Endodermal cell (in vitro differentiated cells): ENCODE measurements at places on chromosomes 7 and 10. TPM values are rescaled to one million over a fixed set of nuclear protein-coding genes. Genes with fewer than 3 reads are reported as not detected.

DNA sequence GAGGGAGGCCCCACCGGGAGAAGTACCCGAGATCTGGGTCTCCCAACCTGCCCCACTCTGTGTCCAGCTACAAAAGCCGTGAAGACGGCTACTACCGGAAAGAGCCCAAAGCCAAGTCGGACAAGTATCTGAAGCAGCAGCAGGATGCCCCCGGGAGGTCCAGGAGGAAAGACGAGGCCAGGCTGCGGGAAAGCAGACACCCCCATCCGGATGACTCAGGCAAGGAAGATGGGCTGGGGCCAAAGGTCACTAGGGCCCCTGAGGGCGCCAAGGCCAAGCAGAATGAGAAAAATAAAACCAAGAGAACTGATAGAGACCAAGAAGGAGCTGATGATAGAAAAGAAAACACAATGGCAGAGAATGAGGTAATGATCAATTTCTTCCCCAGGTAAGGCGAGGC is 59.1 kb upstream of the PDCD4 start:
- no peak for DNase-seq
- no peaks in the 10 kb centered on the region for H3K27me3 ChIP-seq
- no peak overlapping the region for H3K27ac ChIP-seq
- no peak overlapping the region for H3K4me3 ChIP-seq

- no peak overlapping the region for H3K4me3 ChIP-seq
- H3K36me3 ChIP-seq = peaks cover 18% of the 10 kb centered on the region
- H3K4me1 ChIP-seq = no peaks in the 10 kb centered on the region
- no peaks in the 10 kb centered on the region for H3K27me3 ChIP-seq
- no peak overlapping the region for H3K27ac ChIP-seq
These were observed 55.1 kb downstream of the PDZD8 start for GRCh38 chr10:117320050-117320665.

GRCh38 chr7:30846378-30846777 is 65.3 kb upstream of the AQP1 start:
- no peak overlapping the region for H3K27ac ChIP-seq
- no peaks in the 10 kb centered on the region for H3K36me3 ChIP-seq
- no peak for DNase-seq
- no peaks in the 10 kb centered on the region for H3K4me1 ChIP-seq
- H3K4me3 ChIP-seq = no peak overlapping the region

GRCh38 chr7:77537136-77537777 is at the start of gene PTPN12:
PTPN12 (plus strand) TSS chr7:77537295; CDS start chr7:77537547, 252 bp downstream.
- no peaks in the 10 kb centered on the region for H3K27me3 ChIP-seq
- H3K27ac ChIP-seq = peak within 1 kb of the TSS; percentile 94
- H3K4me1 ChIP-seq = peaks cover 3% of the 10 kb centered on the region
- H3K4me3 ChIP-seq = peak within 1 kb of the TSS; percentile 95
- no peak for DNase-seq
- peaks cover 21% of the 10 kb centered on the region for H3K36me3 ChIP-seq

DNA sequence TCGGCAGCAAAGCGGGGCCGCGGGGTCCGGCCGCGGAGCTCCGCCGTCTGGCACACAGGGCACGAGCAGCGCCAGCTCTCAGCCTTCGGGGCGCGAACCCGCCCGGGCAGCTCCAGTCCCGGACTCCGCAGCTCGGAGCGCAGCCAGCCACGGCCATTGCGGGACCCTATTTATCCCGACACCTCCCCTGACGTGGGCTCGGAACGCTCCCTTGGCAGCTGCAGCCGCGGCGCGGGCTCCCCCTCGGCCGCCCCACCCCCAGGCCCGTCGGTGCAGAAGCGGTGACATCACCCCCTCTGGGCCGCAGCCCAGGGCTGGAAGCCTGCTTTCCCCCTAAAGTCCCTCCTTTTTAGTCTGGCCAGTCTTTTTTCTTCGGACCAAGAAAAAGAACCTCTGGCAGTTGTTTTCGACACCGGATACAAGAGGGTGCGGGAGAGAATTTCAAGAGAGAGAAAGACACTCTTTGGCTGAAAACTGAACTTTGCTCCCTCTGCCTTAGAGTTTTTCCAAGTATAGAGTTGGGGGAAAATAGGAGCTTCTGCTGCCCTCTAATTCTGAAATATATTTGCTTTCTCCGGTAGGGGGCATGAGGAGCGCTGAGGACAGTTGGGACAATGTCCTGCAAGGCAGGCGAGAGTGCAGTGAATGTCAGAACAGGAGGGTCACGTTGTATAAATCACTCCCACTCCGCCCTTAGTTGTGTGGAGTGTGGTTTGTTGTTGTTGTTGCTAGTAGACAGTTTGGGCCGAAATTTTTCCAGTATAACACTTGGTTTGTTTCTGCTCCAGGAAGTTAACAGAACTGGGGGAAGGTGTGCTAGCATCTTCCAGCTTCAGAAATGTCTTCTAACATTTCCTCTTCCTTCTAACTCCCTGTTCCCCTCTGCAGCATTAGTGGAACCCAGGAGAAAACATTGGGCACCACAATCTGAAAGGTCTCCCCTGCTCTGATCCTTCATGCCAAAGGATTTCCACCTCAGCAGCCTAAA is at the start of gene SFRP4:
Gene SFRP4, minus strand, starts transcription at position 145 of the 988 bp plus-strand sequence. CDS start 280 bp downstream, outside the sequence.
- H3K4me1 ChIP-seq = no peaks in the 10 kb centered on the region
- DNase-seq = peak; percentile 84
- H3K27me3 ChIP-seq = peaks cover 95% of the 10 kb centered on the region
- H3K4me3 ChIP-seq = peak within 1 kb of the TSS; percentile 75
- H3K27ac ChIP-seq = no peak within 1 kb of the TSS

DNA sequence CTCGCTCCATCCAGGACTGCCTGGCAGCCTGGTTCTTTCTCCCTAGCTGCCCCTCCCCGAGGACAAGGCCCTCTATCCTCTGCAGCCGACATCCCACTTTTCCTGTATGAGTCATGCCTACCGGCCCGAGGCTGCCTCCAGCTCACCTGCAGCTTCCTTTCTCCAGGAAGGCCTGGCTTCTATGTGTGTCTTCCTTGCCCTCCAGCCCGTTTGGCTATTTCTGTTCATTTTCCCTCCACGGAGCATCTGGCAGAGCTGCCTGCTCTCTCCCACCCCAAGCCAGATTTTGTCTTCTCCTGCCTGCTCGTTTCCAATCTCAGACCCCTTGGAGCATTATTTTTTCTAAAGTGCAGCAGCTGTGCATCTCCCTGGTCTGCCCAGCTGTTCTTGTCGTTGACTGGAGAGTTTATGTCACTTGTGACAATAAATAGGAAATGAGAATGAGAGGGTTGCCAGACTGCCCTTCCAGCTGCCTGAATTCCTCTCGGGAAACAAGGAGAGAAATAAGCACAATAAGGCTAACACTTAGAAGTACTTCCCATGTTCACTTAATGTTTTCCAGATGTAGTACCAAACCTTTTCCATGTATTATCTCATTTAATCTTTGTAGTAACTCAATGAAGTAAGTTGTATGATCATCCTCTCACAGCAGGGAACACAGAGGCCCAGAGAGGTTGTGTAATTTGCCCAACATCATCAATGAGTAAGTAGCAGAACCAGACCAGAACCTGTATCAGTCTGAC is 19.7 kb downstream of the UBTD1 start:
- no peak overlapping the region for H3K27ac ChIP-seq
- H3K4me1 ChIP-seq = no peaks in the 10 kb centered on the region
- no peak overlapping the region for H3K4me3 ChIP-seq
- H3K27me3 ChIP-seq = no peaks in the 10 kb centered on the region

DNA sequence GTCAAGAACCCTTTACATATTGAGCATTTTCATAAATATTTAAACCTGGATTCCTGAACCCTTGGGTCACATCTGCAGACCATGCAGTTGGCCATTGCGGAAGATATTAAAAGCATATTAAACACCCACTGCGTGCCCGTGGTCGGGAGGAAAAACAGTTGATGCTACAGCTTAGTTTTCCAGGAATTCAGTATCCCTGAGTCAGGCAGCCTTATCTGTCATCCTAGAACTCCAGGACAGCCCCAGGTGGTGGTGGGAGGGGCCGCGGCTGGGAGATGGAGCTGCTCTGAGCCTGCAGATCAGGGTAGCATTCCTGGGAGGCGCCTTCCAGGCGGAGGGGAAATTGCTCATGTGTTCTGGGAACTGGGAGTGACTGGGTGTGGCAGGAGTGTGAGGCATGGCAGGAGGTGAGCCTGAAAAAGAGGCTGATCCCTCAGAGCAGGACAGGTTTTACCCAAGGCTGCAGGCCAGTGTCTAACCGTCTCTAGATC is 222.9 kb upstream of the SH2B2 start:
- no peak overlapping the region for H3K4me3 ChIP-seq
- no peak overlapping the region for H3K27ac ChIP-seq
- H3K27me3 ChIP-seq = no peaks in the 10 kb centered on the region
- peaks cover 12% of the 10 kb centered on the region for H3K4me1 ChIP-seq
- peak; percentile 95 for DNase-seq

GRCh38 chr10:16999665-17000451 is 129.8 kb downstream of the CUBN start:
- H3K27me3 ChIP-seq = no peaks in the 10 kb centered on the region
- peaks cover 3% of the 10 kb centered on the region for H3K4me1 ChIP-seq
- no peak overlapping the region for H3K4me3 ChIP-seq

DNA sequence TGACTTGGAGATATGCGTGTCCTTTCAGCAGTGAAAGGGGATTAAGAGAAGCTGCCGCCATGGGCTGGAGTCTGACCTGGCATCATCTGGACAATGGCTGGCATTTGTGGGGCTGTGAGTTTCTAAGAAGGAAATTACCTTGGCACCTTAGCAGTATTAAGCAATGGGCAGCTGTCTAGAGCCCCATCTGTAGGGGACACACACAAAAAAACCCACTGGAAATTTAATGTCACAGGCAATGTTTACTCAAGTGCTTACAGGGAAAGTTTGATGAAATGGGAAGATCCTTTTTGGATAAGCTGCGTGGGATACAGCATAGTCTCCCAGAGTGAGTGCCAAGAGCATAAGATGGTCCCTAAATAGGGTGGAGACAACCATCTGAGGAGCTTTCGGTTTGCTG is 25.0 kb downstream of the ADRA2A start:
- H3K4me1 ChIP-seq = no peaks in the 10 kb centered on the region
- H3K4me3 ChIP-seq = no peak overlapping the region
- H3K27ac ChIP-seq = no peak overlapping the region
- H3K27me3 ChIP-seq = no peaks in the 10 kb centered on the region
- H3K36me3 ChIP-seq = no peaks in the 10 kb centered on the region

DNA sequence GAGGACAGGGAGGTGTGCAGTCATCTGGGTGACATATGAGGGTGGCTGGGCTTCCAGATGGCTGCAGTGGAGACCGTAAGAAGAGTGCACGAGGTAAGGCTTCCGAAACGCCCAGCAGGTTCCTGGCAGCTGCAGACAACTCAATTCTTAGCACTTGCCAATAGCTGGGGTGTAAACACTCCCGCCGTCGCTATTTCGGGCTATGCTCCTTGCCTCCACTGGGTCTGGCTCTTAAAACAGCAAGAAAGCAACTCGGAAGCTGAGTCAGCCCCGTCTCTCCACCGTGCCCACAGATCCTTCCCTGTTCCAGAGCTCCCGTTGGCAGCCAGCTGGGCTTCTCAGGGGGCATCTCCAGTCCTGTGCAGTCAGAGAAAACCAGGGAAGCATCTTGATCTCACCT is 6.1 kb upstream of the PDGFA start:
- H3K27ac ChIP-seq = no peak overlapping the region
- H3K36me3 ChIP-seq = no peaks in the 10 kb centered on the region
- DNase-seq = no peak
- H3K4me1 ChIP-seq = peaks cover 6% of the 10 kb centered on the region
- peaks cover 51% of the 10 kb centered on the region for H3K27me3 ChIP-seq

NXPH1 gene
- total RNA-seq = not detected in 3 replicates

C10orf143 gene
- total RNA-seq = 1.9 to 3.5 TPM (median 2.3 TPM) in 3 replicates

NSUN5 gene
- total RNA-seq = 29.1 to 44.2 TPM (median 40.3 TPM) in 3 replicates
